ENCODE measurements at places on chromosomes 16 and 17.
A peak's percentile ranks its signal among the peaks of the same experiment; 100 is the strongest.

GRCh38 chr16:49987381-49987780, 37.6 kb upstream of the CNEP1R1 start:
- DNase-seq = no peak

DNA sequence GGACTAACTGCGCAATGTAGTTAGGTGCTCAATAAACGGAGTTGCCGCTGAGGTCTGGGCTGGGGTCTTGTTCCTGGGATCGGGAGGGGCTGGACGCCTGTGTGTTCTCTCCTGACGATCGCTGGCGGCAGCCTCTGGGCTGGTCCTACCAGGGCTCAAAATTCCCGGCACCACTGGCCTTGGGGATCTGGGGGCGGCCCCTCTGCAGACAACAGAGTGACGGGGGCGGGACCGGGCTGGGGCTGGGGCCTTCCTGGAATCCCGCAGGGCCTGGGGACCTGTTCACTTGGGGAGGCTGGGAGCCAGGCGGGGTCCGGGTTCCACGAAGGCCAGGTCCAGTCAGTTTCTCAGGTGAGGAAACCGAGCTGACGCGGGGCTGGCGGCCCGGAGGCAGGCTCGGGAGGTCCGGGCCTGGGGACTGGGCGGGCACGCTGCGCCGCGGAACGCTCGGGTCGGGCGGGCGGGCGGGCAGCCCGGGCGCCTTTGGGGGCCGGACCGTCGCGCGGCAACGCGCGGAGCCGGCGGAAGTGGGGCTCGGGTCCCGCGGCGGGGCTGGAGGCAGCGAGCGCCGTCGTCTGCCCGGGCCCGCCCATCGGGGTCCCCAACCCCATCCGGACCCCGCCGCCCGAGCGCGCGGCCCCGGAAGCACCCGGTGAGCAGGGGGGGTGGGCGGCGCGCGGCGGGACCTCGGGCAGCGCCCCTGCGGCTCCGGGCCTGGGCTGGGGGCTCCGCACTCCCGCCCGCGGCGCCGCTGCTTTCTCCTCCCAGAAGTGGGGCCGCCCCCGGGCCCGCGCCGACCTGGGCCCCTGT, at the start of gene PIGQ:
TSS of gene PIGQ (plus strand) at position 524 of the 810 bp plus-strand sequence. CDS start 4,107 bp downstream, outside the sequence.
- peak; percentile 77 for DNase-seq

DNA sequence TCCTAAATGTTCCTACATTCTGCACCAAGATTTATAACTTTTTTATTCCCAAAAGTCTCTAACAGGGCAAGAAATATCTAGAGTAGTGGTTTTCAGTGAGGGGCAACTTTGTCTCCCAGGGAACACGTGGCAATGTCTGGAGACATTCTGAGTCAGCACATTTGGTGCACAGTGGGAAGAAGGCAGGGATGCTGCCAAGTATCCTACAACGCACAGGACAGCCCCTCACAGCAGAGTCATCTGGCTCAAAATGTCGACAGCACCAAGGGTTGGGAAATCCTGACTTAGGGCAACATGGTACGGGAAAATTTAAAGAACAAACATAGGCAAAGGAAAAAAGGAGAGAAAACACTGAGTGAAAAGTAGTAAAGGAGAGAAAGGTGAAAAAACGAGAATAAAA, 61.8 kb downstream of the SMG6 start:
- no peak for DNase-seq

GRCh38 chr17:38605841-38606645, at the start of gene SRCIN1:
TSS of gene SRCIN1 (minus strand) at chr17:38605952. CDS start at chr17:38605705, 247 bp downstream.
- peak; percentile 70 for DNase-seq

- DNase-seq = peak; percentile 68
Measured at GRCh38 chr17:19762515-19762961, 14.4 kb upstream of the ALDH3A1 start.

- DNase-seq = no peak
Measured at GRCh38 chr16:11459722-11460121, 114.5 kb downstream of the RMI2 start.

DNA sequence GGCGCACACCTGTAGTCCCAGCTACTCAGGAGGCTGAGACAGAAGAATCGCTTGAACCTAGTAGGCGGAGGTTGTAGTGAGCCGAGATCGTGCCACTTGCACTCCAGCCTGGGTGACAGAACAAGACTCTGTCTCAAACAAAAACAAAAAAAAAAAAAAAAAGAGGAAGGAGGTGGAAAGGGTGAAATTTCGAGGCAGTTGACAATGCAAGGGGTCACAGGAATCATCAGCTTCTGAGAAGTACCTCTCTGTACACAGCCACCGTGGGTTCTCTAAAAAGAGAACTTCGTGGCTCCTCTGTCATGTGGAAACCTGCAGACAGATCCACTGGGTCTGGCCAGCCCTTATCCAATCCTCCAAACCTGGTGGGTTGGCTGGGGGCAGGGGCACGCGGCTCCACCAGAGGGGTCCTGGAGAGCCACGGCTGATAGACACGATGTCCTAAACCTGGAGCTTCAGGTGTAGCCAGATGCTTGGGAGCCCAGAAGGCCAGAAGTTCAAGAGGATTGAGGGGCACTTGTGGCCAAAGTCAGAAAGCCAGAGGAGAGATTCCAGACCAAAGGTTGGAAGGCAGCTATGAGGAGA, 540 bp upstream of the CD300LF start:
- DNase-seq = no peak

DNA sequence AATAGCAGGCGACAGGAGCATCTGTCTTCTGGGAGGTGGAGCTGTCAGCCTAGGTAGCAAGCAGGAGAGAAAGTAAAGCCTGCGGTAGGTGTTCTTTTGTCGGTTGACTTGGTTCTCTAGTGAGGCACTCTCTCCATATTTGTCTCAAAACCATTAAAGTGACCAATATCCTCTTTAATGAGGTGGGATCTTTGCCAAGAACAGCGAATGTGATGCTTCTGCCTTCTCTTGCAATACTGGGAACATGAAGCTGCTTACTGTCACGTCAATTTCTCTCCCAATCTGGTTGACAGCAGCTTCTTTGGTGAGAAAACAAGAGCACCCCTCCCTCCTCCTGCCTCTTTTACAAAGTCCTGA, 176.7 kb downstream of the ABCC12 start:
- DNase-seq = no peak

GRCh38 chr17:67689534-67690177, 28.1 kb upstream of the NOL11 start:
- DNase-seq = peak; percentile 88

GRCh38 chr17:63681530-63681929, 18.4 kb downstream of the LIMD2 start:
- DNase-seq = no peak

DNA sequence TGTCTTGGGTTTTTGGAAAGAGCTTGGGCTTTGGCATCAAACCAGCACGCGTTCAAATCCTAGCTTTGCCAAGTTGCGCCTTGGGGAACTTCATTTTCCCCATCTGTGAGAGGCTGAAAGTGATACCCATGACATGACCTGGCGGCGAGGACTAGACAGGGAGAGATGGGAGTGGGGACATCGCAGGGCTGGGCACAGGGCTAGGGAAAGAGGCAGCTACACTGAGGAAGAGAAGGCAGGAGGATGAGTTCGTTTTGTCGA, 202.9 kb downstream of the IRF8 start:
- peak; percentile 38 for DNase-seq

DNA sequence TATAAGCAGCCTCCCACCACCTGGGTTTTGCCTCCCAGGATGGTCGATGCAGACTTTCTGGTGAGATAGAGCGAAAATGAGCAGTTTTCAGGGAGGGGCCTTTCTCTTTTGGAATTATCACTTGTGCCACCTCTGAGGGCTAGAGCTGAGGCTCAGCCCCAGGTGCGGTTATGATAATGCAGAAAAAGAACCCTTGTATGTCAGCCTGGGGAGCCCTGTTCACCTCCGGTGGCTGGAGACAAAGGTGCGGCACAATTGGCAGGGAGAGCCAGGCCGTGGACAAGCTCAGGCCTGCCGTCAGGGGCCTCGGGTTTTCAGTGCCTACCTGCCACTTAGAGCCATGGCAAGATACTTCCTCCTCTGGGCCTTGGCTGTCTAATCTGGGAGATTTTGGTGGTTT, 4.4 kb downstream of the SCPEP1 start:
- no peak for DNase-seq

DNA sequence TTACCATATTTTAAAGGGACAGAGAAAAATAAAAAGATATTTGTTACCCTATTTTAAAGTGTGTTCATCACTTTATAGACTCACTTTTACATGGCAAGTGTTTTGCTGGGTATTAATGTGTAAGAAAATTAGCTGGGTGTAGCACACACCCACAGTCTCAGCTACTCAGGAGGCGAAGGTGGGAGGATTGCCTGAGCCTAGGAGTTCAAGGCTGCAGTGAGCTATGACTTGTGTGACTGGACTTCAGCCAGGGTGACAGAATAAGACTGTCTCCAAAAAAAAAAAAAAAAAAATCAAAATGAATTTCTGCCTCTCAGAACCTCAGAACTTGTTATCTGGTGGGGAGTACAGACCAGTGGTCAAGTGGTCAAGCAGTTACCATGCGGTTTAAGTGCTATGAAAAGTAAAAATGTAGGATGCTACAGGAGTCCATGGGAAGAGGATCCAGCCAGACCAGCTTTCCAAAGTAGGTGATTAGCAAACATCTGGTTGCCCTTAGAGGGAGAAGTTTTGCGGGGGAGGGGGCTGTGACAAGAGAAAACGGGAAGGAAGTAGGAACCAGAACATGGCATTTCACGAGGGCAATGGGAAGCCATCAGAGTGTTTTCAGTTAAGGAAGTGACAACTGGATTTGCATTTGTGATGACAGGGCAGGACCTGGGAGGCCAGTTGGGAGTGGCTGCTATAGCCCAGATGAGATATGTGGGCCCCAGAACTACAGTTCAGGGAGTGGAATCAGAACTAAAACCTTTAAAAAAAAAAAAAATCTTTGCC, 13.9 kb downstream of the CNEP1R1 start:
- DNase-seq = peak; percentile 81

DNA sequence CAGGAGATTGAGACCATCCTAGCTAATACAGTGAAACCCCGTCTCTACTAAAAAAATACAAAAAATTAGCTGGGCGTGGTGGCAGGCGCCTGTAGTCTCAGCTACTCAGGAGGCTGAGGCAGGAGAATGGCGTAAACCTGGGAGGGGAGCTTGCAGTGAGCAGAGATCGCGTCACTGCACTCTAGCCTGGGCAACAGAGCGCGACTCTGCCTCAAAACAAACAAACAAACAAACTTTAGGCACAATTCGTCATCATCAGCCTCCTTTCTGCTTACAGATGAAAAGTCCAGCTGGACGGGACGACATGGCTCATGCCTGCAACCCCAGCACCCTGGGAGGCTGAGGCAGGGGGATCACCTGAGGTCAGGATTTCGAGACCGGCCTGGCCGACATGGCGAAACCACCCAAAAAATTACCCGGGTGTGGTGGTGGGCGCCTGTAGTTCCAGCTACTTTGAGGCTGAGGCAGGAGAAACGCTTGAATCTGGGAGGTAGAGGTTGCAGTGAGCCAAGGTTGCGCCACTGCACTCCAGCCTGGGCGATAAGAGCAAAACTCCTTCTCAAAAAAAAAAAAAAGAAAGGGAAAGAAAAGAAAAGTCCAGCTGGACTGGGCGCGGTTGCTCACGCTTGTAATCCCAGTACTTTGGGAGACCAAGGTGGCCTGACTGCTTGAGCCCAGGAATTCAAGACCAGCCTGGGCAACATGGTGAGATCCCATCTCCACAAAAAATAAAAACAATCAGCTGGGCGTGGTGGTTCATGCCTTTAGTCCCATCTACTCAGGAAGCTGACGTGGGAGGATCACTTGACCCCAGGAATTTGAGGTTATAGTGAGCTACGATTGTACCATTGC, 1.5 kb upstream of the SPIRE2 start:
- DNase-seq = no peak

DNA sequence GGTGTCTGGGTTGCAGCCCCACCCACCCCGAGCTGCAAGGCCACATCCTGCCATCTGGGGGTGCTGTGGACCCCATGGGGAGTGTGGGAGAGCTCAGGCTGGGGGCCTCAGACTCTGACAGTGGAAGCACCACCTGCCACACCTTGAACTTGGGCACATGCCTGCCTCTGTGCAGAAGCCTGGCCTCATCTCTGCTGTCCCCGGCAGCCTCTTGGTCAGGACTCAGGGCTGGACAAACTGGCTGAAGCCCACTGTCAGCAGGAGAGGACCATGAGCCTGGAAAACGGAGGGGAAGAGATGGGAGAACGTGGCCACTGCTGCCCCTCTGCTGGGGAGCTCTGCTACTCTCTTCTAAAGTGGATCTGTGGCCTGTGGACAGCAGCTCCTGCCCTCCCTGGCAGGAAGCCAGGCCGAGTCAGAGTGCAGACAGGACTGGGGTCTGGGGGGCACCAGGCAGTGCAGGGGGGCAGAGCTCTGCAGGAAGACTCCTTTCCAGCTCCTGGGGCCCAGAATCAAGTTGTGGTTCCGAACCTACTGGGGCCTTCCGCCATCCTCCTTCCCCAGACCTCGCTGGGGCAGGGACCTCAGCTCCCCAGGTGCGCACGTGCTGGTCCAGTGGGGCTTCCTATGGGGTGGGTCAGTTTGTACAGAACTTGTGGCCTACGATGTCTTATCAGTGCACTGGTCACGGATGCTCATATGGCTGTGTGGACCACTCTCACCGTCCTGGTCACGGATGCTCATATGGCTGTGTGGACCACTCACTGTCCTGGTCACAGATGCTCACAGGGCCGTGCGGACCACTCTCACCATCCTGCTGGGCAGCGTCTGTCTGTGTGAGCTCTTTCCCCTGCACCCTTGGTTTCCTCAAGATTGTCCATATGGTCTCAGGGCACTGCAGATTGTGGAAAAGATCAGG, 207.7 kb downstream of the LAT start:
- no peak for DNase-seq
